ENCODE measurements at places on chromosomes 5 and 9. TPM values are rescaled to one million over a fixed set of nuclear protein-coding genes. Genes with fewer than 3 reads are reported as not detected.
A peak's percentile ranks its signal among the peaks of the same experiment; 100 is the strongest.

GRCh38 chr9:2709645-2710101, 7.6 kb upstream of the KCNV2 start:
- no peaks in the 10 kb centered on the region for H3K27me3 ChIP-seq
- H3K36me3 ChIP-seq: no peaks in the 10 kb centered on the region
- DNase-seq: no peak
- peaks cover 6% of the 10 kb centered on the region for H3K4me1 ChIP-seq
- no peak overlapping the region for H3K4me3 ChIP-seq

CTXN3 gene
- not detected for total RNA-seq

- H3K27ac ChIP-seq: no peak overlapping the region
- H3K4me1 ChIP-seq: no peaks in the 10 kb centered on the region
- H3K4me3 ChIP-seq: no peak overlapping the region
- H3K36me3 ChIP-seq: no peaks in the 10 kb centered on the region
- DNase-seq: no peak
These were observed 509.8 kb downstream of the EBF1 start for GRCh38 chr5:158589939-158590338.

- no peak overlapping the region for H3K4me3 ChIP-seq
- no peaks in the 10 kb centered on the region for H3K36me3 ChIP-seq
- H3K27ac ChIP-seq: no peak overlapping the region
- no peak for DNase-seq
These were observed 101.9 kb downstream of the RPS23 start for GRCh38 chr5:82176115-82176814.

DNA sequence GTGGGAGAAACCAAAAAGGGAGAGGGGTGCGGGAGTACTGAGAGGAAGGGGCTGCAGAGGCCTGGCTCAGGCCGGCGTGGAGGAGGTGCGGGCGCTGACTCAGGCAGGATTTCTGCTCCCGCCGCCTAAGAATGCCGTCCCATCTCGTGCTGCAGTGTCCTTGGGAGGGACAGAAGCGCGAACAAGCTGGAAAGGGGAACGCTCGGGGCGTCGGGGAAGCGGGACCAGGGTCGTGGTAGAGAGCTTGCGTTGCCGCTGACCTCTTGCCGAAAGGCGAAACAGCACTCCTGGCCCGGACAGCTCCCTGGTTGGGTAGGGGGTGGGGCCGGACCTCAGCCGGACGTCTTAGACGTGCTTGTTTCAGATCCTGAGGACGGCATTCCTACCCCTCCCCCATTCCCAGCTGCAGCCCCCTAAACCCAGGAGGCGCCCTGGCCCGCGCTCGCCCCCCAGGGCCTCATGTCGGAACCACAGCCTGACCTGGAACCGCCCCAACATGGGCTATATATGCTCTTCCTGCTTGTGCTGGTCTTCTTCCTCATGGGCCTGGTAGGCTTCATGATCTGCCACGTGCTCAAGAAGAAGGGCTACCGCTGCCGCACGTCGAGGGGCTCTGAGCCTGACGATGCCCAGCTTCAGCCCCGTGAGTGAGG, 1.1 kb downstream of the RELL2 start:
- peak overlapping the region; percentile 85 for H3K4me3 ChIP-seq
- H3K27ac ChIP-seq: no peak overlapping the region
- peaks cover 1% of the 10 kb centered on the region for H3K36me3 ChIP-seq
- peaks cover 18% of the 10 kb centered on the region for H3K4me1 ChIP-seq
- no peaks in the 10 kb centered on the region for H3K27me3 ChIP-seq

TIMD4 gene
- total RNA-seq: 2.0 TPM

FAM81B gene
- total RNA-seq: not detected

OR1J2 gene
- total RNA-seq: not detected

ORM2 gene
- 46.0 TPM for total RNA-seq

Data from Caco-2 (cell line).